ENCODE measurements at places on chromosomes 11 and 22. TPM values are rescaled to one million over a fixed set of nuclear protein-coding genes. Genes with fewer than 3 reads are reported as not detected.
A peak's percentile ranks its signal among the peaks of the same experiment; 100 is the strongest.

The RFPL2 gene
- 0.56 TPM for polyA plus RNA-seq

The POU2AF1 gene
- polyA plus RNA-seq, result 0.66 TPM

DNA sequence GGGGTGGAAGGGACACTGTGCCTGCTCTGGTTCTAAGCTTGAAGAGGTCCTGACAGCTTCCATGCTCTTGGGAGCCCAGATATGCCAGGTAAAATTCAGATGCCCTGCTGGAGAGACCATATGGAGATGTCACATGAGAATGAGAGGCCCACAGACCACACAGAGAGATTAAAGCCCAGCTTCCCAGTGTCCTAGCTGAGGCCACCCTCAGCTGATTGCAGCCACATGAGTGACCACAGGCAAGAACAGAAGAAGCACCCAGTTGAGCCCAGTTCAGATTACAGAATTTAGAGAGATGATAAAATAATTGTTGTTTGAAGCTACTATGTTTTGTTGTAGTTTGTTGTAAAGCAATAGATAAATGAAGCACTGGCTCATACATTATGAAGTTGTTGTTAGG, 14.4 kb upstream of the PVALB start:
- DNase-seq, result no peak

GRCh38 chr11:133961890-133962289, 5.1 kb upstream of the IGSF9B start:
- DNase-seq, result no peak

DNA sequence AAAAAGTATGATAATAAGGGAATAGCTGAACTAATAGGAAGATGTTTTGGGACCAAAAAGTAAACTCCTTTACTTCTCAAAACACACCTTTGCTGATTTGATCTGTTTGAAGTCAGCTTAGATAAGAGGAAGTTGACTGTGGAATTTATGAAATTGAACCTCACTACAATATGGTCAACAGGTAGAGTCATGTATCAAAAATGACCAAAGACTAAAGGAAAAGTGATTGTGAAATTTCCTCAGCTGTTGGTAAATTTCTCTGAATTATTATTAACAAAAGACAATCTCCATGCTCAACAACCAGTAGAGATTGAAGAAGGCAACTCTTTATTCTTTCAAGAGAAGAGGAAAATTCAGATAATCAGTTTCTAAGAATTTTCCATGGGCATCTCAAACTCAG, 826.5 kb downstream of the KCNA4 start:
- no peak for DNase-seq

The OSBP2 gene
- polyA plus RNA-seq, result 7.3 TPM

The NAALAD2 gene
- polyA plus RNA-seq, result 22.7 TPM

DNA sequence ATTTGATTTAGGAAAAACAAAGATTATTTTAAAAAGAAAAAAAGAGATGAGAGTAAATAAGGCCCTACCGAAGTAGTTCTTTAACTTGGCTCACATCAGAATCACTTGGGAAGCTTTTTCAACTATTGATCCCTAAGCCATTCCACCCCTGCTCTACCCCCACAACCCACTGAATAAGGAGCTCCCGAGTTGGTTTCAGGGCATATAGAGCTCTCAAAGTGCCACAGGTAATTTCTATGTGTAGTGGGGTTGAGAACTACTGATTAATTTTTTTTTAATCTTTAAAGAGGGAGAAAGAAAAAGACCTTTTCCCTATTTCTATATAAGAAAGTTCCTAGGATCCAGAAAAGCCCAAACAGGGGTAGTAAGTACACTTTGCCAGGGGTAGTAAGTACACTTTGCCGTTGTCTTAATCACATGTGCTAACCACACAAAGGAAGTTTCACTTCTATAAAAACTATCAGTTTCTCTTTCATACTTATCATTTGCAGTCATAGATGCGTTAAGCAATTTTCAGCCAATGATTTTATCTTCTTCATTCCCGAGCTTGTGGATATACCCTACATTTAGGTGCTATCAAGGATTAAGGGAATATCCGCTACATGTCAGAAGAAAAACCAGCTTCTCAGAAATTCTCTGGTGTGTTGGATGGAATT, 108.4 kb upstream of the ZC3H12C start:
- no peak for DNase-seq

The TRIM48 gene
- not detected for polyA plus RNA-seq

- DNase-seq, result no peak
Measured at GRCh38 chr22:23179381-23180299, 669 bp upstream of the BCR start.

DNA sequence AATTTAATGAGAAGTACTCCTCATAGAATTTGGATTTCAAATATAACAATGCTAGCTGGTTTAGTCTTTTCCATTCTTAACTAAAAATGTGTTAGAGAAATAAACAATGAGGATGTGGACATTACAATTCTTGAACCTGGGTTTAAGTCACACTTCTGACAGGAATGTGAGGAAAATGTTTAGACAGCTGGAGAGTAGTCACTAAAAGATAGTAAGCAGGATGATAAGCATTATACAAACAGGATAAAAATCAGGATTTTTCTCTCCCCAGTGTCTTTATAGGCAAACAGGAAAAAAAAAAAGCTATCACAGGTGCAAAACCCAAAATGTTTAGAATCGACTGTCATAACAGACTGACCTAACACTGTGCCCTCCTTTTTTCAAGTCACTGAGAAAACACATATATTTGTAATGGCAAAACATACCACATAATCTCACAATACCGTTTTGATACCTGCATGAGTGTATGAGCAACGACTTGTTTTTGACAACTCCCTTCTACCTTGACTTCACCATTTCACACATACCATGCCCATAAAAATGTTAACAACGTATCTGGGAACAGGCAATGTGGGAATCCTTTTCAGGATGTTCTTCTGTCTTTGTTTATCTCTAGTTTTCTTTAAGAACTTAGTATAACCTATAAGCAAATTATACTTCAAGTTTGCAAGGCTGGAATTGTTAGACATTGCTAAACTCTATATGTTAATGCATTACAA, 242.0 kb downstream of the SBF2 start:
- DNase-seq, result no peak

DNA sequence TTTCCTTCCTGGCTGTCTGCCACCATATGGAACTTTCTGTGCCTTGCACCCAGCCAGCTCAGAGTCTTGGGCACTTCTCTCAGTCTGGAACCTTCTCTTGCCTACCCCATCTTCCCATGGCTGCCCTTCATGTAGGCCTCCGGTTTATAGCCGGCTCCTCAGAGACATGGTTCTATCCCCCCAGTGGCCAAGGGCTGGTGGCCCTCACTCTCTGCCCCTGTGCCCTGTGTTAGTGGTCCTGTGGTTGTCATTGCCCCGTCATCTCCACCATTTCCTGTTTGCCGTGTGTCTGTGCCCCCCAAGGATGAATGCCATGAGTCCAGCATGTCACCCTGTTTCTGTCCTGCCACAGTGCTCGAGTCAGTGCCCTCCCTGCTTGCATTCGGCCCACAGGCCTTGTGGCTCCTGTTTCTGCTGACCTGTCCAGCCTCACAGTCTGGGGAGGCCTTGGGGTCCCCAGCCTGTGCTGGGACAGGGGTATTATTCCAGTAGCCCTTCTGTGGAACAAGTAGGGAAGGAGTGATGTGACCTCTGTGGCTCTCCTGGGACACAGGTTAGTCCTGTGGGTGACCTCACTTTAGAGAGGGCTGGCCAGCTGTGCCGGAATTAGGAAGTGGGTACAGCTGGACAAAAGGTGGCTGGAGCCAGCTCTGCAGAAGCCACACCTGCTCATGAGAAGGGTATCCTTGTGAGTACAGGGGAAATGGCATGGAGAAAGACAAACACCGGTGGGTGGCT, 30.7 kb downstream of the ST3GAL4 start:
- DNase-seq, result no peak

GRCh38 chr11:73875380-73875779, 1.3 kb downstream of the COA4 start:
- no peak for DNase-seq

- peak; percentile 58 for DNase-seq
Measured at GRCh38 chr22:37018815-37019308, 385 bp downstream of the TST start.
